ENCODE measurements at places on chromosomes 4 and X.

DNA sequence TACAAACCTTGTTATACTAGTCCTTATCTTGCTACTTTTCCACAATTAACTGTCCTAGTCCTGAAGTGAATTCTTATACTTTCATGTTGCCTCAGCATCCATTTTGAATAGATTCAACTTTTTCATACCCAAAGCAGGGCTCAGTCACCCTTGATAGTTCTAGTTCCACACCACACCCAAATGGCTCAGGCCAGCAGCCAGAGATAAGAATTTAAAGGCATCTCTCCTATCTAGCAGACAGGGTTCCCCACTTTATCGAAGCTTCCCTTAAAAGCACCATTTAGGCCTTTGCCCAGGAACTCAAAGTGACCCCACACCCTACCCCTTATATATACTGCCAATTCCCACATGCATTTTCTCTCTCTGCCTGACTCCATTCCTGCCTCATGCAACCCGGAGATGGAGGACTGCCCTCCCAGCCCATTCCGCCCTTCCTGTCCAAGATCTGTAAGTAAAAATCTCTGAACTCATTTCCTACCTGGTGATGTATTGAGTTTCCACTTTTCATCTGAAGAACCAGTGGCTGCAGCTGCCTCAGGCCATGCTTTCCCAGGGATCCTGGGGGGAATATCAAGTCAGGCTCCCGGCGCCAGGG is 63.7 kb upstream of the TXK start:
- DNase-seq, result no peak

- peak; percentile 6 for DNase-seq
Observed at GRCh38 chr4:88659055-88659889, 38.4 kb downstream of the NAP1L5 start.

DNA sequence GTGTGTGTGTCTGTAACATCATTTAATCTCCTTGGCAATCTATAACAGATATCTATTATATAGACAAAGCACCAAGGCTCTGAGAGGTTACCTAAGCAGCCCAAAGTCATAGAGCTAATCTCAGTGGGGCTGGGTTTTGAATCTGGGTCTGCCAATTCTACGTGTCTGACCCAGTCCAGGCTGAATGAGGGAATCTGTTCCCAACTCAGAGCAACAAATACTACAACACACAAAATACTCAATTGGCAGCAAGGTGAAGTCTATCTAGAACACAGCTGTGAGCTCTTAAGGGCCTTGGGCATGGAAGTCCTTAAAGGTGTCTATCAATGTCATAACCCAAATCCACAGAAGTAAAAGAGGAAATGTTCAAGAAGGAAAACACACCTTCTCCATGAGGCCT is 47.5 kb upstream of the NAP1L5 start:
- DNase-seq, result no peak

DNA sequence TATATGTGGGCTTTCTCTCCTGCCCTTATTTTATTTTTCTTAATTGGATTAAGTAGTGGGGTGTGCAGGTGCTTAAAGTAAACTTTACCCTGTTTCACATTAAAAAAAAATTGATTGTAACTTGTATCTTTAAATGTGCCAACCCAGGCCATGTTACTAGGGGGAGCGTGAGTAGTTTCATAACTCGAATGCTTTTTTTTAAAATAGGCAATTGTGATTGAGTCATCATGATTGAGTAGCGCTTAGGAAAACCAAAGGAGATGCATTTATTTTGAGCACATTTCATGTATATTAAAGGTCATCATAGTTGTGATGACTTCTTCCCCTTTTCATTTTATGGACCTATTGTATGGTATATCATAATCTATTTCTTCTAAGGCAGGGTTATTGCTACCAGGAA is 32.2 kb downstream of the GPAT3 start:
- DNase-seq, result no peak

- no peak for DNase-seq
Observed at GRCh38 chr4:105624530-105624929, 72.1 kb downstream of the ARHGEF38 start.

DNA sequence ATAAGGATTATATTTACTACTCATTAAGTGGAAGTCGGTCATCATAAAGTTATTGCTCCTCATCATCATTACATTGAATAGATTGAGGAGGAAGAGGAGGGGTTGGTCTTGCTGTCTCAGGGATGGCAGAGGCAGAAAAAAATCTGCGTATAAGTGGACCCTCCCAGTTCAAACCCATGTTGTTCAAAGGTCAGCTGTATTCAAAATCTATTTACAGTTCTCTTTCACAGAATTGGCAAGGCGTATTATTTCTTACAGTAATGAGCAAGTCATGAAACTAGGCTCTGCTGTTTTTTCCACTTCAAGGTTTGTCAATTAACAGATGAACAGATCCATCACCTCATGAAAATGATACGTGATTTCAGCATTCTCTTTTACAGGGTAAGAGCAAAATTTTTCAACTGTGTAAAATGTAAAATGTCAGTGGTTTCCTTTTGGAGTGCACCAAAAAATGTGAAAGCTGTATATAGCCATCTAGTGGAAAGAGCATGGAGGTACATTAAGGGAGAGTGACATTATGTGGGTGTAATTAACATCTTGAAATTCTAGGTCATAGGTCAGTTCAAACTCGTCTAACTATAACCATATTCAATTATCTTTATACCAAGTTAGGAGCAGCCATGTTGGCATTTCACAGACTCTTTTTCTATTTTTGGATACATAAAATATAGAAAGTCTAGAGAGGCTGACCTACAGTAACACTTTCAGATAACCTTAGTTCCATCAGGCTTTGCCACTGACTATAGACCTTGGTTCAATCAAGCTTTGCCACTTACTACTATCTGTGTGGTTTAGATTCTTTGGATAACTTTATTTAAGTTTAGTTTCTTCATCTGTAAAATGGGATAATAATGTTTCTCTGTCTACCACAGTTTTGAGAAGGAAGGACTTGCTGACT is 30.1 kb downstream of the NEIL3 start:
- DNase-seq, result no peak

- no peak for DNase-seq
Observed at GRCh38 chrX:44693255-44693654, 150.6 kb upstream of the DUSP21 start.

GRCh38 chrX:30981968-30982367 is 89.9 kb downstream of the FTHL17 start:
- no peak for DNase-seq
